ENCODE measurements at places on chromosomes 13 and 19. TPM values are rescaled to one million over a fixed set of nuclear protein-coding genes. Genes with fewer than 3 reads are reported as not detected.
A peak's percentile ranks its signal among the peaks of the same experiment; 100 is the strongest.

ZNF491 gene
- 1.8 TPM for total RNA-seq

CCDC169 gene
- total RNA-seq, result not detected

- DNase-seq, result no peak
Measured at GRCh38 chr19:54952591-54953344, 5.4 kb upstream of the NLRP7 start.

GRCh38 chr19:5988517-5989387, 10.8 kb upstream of the RANBP3 start:
- DNase-seq, result no peak

DNA sequence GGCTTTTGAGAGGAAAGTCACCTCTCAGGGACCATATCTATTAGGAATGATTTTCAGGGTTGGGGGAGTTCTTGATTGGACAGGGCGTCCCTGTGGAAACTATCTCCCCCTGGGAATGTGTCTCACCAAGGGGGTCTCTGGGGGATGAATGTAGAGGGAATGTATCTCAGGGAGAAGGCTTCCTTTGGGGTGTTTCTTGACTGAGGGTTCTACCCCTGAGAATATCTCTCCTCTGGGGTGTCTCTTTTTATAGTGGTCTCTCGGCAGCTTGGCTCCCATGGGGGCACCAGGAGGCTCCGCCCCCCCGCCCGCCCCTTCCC, 1.0 kb downstream of the RTBDN start:
- no peak for DNase-seq

KCNC3 gene
- 1.4 TPM for total RNA-seq

PROZ gene
- total RNA-seq, result 36.6 TPM

- DNase-seq, result no peak
Measured at GRCh38 chr19:52231154-52231910, 38.1 kb upstream of the ZNF766 start.

- no peak for DNase-seq
Measured at GRCh38 chr13:42140494-42140893, 92.0 kb downstream of the DGKH start.

DNA sequence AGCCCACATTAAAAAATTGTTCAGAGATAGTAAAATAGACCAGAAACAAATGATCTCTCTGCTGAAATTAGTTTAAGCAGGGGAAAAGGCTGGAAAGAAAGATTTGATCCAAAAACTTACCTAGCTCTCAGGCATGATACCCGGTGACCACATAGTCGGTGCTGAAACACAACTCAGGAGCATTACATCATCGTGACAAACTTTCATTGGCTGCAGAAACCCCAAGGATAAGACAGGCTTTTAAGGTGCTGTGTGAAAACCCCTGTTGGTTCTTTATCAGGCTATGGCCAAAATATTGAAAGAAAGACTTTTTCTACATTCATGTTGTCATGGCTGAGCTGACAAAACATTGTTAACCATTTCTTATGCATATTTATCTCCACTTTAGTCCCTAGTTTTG, 171.7 kb upstream of the KLF12 start:
- DNase-seq, result no peak

GRCh38 chr19:40216013-40216776, 2.0 kb downstream of the TTC9B start:
- DNase-seq, result no peak

KLK2 gene
- not detected for total RNA-seq

- no peak for DNase-seq
Measured at GRCh38 chr13:44833626-44834025, 155.6 kb downstream of the NUFIP1 start.

- DNase-seq, result no peak
Measured at GRCh38 chr13:79946556-79946955, 394.4 kb downstream of the SPRY2 start.

DNA sequence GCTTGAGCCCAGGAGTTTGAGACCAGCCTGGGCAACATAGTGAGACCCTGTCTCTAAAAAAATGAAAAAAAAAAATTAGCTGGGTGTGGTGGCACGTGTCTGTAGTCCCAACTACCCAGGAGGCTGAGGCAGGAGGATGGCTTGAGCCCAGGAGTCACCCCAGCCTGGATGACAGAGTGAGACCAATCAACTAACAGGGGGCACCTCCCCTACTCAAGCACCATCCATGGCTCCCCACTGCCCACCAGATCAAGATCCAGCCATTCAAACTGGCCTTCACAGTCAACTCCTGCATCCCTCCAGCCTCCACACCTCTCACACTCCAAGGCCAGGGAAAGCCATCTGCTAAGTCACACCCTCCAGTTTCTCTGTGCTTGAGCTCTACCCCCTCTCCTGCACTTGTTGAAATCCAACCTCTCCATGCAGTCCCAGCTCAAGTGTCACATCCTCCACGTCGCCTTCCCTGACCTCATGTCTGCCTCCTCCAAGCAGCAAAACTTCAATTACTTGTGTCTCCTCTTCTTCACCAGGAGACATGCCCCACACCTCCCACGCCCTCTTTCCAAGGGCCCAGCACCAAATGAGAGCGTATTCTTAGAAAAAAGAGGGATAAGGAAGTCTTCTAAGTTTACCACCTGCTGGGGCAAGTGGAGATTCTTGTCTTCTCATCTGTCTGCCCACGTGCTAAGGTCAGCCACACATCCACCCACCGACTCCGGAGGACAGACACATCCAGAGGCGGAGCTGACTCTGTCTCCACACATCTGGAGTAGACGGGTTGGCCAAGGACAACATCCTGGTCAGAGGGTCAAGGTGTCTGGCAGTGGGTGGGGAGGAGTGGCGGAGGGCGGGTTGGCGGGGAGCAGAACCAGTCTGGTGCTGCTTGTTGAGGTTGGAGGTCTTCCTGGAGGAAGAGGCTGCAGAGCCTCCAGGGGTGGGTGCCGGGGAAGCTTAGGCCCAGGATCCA, 974 bp upstream of the CYP4F22 start:
- DNase-seq, result no peak

DNA sequence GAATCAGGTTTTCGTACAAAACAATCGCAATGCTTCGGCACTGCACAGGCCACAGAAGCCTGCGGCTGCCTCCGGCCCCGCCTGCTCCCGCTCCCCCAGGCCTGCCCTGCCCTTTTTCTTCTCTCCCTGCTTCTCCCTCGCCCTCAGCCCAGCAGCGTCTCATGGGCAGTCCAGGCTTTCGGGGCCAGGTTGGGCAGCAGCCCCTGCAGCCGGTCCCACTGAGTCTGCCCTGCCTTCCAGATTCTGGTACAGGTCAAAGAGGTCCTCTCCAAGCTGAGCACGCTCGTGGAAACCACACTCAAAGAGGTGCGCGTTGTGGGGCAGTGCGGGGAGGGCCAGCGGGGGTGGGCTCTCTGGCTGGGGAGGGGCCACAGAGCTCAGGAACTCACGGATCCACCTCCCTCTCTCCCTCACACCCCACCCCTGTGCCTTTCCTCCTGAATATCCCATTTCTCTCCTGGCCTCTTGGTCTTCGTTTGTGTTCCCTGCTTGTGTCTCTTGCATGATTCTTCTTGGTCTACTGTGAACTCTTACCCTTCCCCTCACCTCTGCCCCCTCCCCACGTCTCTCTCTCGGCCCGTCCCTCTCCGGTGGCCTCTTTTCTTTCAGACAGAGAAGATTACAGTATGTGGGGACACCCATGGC, 30.1 kb downstream of the CCDC8 start:
- no peak for DNase-seq

GRCh38 chr13:74027161-74027779, 106.9 kb downstream of the KLF12 start:
- no peak for DNase-seq

DNA sequence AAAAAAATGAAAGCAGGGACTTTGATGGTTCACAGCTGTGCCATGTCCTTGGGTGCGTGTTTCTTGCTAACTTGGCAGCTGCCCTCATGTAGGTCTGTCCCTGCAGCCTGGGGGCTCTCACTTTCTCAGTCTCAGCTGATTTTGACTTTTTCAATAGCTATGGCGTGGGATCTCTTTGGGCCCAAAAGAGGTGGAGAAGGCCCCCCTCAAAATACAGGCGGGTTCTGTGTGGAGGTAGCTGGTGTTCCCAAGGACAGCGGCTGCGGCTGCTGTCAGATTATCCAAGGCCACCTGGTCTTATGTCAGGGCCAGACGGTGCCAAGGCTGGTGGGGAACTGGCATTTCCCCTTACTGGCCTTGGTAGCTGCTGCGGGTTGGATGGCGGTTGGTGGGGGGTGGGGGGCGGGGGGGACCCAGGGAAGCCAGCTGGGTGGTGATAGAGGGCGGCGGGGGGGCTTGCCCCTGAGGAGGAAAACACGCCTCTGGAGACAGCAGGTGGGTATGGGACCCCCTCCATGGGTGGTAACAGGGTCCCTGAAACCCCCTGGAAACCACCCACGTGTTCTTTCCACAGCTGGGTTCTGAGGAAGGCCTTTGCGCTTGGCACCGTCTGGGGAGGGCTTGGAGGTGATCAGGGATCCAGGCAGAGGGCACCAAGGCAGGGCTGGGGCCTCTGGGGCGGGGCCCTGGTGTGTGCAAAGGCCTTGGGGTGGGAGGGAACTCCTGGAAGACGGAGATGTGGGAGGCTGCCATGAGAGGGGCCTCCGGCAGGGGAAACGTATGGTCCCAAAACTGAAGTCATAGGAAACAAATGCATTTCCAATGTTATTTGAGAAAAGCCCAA, 4.1 kb downstream of the TIMM13 start:
- no peak for DNase-seq

- DNase-seq, result no peak
Measured at GRCh38 chr13:101529422-101529821, 76.9 kb downstream of the ITGBL1 start.

DNA sequence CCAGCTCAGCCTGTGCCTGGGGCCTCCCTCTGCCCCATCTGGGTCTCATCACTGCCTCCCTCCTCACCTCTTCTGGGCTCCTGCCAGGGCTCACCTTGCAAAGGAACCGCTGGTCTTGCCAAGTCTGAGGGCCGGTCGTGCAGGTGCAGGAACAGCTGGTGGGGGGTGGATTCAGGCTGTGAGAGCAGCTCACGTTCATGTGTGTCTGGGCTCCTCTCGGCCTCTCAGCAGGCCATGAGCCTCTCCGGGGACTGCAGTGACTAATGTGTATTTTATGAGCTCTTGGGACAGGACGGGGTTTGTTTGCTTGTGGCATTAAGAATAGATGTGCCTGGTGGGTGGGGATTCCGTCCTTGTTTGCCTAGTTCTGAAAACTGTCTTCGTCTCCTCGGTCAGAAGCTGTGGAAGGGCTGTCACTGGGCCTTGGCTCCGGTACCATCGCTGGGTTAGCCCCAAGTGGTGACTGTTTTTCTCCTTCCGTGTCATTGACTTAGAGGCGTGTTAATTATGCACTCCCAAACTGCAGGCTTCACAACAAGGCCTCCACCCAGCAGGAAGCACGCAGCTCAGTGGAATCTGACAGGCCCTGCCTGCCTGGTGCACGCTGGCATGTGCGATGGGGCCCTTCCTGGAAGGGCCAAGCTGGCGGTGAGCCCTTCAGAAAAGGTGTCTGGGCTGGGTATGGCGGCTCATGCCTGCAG, 77.6 kb downstream of the KDM4B start:
- DNase-seq, result no peak

DNA sequence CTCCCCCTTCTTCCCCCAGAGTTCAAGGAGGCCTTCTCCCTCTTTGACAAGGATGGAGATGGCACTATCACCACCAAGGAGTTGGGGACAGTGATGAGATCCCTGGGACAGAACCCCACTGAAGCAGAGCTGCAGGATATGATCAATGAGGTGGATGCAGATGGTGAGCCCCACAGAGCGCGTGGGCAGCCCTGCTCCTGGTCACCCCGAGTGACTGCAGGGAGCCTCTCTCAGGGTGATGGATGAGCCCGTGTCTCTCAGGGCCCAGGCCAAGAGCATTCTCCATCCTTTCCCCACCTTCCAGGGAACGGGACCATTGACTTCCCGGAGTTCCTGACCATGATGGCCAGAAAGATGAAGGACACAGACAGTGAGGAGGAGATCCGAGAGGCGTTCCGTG, 7.0 kb downstream of the CALM3 start:
- no peak for DNase-seq

GRCh38 chr19:39409208-39410016, 2.8 kb downstream of the ZFP36 start:
- peak; percentile 72 for DNase-seq

- DNase-seq, result no peak
Measured at GRCh38 chr19:7263521-7263920, 30.7 kb downstream of the INSR start.

DNA sequence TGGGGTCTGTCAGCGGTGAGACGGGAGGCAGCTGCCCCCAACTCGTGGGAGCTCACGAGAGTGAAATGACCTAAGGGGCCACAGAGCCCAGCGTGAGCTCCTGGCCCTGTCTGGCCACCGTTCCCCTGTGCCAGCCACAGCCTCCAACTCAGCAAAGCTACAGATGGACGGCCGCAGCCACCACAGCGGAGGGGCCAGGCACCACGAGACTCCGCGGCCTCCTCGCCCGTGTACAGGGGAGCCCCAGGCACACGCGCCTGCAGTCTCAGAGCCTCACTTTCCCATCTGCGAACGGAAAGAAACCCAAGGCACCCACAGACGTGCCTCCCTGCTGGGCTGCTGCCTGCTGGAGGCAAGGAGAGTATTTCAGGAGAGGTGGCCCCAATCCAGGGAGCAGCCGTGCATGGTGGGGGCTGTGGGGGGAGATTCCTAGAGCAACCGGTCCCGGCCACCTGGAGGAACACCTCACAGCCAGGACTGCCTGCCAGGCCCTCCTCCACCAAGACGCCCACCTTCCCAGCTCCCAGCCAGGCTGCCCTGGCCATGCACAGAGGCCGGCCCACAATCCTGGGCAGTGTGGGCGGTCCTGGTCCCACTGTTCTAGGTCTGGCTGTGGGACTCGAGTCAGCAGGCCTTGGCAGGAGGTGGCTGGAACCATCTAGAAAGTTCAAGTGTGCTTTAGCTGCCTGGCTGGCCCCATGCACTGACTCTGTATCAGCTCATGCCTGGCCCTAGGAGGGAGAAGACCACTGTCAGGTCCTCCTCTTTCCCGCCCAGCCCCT, 1.9 kb downstream of the MKNK2 start:
- DNase-seq, result peak; percentile 64

- no peak for DNase-seq
Measured at GRCh38 chr13:111470933-111471332, 150.5 kb downstream of the TEX29 start.

BRCA2 gene
- total RNA-seq, result 10.8 TPM

DNA sequence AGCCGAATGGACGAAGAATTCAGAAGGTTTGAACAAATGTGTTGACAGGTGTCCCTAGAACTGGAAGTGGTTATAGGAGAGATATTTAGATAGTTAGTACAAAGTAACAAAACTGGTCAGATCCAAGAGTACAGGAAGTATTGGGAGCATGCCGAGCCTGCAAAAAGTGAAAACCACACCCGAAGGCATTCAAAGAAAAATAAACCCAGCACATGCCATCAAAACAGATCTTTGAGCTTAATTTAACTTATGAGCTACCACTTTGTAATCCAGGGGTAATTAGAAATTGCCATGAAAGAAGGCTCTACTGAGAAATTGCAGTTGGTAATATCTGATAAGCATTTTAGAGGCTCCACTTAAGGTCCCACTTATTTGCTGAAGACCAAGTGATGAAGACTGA, 214.2 kb downstream of the DNAJC15 start:
- DNase-seq, result no peak

TTYH1 gene
- total RNA-seq, result 1.1 TPM

All from liver (tissue), 10 donors.